ENCODE measurements at places on chromosomes 11 and 22. TPM values are rescaled to one million over a fixed set of nuclear protein-coding genes. Genes with fewer than 3 reads are reported as not detected.

Gene HBD
- total RNA-seq = not detected

- H3K4me1 ChIP-seq = no peaks in the 10 kb centered on the region
- no peaks in the 10 kb centered on the region for H3K36me3 ChIP-seq
- peak overlapping the region; percentile 56 for H3K4me3 ChIP-seq
- H3K27ac ChIP-seq = no peak overlapping the region
- DNase-seq = peak; percentile 63
These were observed 69.2 kb upstream of the INCENP start for GRCh38 chr11:62054484-62055121.

DNA sequence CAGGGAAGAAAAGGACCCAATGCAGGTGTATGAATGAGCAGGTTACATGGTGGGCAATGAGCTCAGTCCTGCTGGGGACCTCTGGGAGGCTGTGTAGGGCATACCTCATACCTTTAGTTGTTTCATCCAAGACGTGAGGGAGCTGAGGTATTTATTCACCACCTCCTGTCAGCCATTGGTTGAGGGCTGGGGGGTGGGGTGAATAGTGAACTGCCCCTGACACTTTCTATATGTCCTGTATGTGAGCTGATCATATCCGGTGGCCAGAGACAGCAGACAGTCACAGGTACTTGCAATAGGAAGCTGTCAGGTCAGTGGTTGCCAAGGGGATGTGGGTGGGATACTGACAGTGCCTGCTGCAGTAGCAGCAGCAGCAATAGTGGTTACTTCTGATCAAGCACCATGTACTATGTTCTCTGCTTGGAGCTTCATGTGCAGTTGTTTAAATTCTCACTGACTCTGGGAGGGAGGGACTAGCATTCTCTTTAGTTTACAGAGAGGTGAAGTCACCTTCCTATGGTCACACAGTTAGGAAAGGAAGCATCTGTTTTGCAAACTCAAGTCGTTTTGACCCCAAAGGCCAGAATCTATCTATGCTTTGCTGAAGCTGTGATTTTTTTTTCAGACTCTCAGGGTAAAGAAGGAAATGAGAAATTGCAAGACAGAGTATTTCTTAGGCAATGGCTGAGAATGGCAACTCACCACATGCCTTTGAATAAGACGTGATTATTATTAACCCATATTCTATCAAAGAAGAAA lies 54.0 kb downstream of the MIAT start:
- peaks cover 4% of the 10 kb centered on the region for H3K4me1 ChIP-seq
- H3K36me3 ChIP-seq = peaks cover 4% of the 10 kb centered on the region
- no peak overlapping the region for H3K27ac ChIP-seq

Gene DBX1
- total RNA-seq = not detected

DNA sequence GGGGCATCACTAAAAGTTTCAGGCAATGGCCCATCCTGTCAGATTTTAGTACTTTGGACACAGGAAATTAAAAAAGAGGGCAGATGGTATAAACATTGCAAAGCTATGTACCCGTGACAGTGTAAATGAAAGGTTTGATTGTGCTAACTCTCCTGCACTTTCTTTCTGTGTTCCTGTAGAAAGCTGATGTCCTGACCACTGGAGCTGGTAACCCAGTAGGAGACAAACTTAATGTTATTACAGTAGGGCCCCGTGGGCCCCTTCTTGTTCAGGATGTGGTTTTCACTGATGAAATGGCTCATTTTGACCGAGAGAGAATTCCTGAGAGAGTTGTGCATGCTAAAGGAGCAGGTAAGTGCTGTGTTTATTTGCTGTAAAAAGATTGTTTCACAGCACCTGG lies 10.3 kb downstream of the CAT start:
- H3K27me3 ChIP-seq = no peaks in the 10 kb centered on the region
- H3K4me1 ChIP-seq = no peaks in the 10 kb centered on the region
- H3K36me3 ChIP-seq = no peaks in the 10 kb centered on the region

GRCh38 chr11:61080526-61080925 lies 21.8 kb upstream of the CD5 start:
- H3K4me3 ChIP-seq = no peak overlapping the region
- no peaks in the 10 kb centered on the region for H3K4me1 ChIP-seq
- no peak for DNase-seq
- no peaks in the 10 kb centered on the region for H3K36me3 ChIP-seq
- no peaks in the 10 kb centered on the region for H3K27me3 ChIP-seq

GRCh38 chr11:77095551-77096490 lies 6.8 kb upstream of the OMP start:
- no peaks in the 10 kb centered on the region for H3K27me3 ChIP-seq
- no peak for DNase-seq
- H3K4me3 ChIP-seq = no peak overlapping the region
- H3K36me3 ChIP-seq = no peaks in the 10 kb centered on the region

GRCh38 chr11:71396548-71397123 lies 51.6 kb downstream of the DHCR7 start:
- H3K4me1 ChIP-seq = no peaks in the 10 kb centered on the region
- H3K27me3 ChIP-seq = peaks cover 8% of the 10 kb centered on the region
- H3K4me3 ChIP-seq = no peak overlapping the region
- no peak overlapping the region for H3K27ac ChIP-seq

Gene C22orf15
- 2.2 TPM for total RNA-seq

DNA sequence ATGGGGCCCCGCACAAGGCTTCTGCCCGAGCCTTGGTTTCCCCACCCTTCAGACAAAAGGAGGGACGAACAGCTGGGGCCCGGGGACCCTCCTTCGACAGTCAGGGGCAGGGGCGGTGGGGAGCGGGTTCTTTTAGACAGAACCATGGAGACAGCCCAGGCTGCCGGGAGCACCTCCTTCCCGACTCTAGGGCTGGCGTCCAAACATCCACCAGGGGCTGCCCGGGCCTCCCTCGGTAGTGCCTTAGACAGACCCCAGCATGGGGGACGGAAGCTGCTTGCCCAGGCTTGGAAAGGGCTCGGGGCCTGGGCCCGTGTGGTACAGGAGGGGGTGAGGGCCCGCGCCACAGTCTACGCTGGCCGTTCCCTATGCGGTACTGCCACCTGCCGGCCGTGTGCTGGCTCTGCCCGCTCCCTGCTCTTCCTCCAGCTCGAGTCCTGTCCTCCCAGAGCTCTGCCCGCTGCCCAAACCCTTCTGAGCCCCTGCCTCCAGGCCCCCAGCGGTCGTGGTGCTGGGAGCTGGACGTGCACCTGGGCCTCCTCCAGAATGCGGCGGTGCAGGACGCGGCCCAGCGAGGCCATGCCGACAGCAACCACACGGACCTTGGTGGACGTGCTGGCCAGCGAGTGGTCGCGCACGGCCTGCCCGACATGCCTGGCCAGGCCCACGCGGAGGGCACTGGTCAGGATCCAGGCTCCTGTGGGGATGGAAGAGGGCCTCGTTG lies 20.1 kb downstream of the TSSC4 start:
- H3K4me1 ChIP-seq = no peaks in the 10 kb centered on the region
- H3K4me3 ChIP-seq = no peak overlapping the region

- H3K4me1 ChIP-seq = no peaks in the 10 kb centered on the region
- no peak overlapping the region for H3K27ac ChIP-seq
- H3K27me3 ChIP-seq = peaks cover 9% of the 10 kb centered on the region
- DNase-seq = peak; percentile 80
- H3K4me3 ChIP-seq = no peak overlapping the region
These were observed 32.9 kb upstream of the RELT start for GRCh38 chr11:73343076-73343873.

Gene CRYBA4
- total RNA-seq = not detected
